Activated T-cell treated with anti-CD3 and anti-CD28 coated beads, Interleukin-2, amount 50 U/mL, for 72 hours (primary cell): ENCODE measurements at places on chromosomes 4 and X.

DNA sequence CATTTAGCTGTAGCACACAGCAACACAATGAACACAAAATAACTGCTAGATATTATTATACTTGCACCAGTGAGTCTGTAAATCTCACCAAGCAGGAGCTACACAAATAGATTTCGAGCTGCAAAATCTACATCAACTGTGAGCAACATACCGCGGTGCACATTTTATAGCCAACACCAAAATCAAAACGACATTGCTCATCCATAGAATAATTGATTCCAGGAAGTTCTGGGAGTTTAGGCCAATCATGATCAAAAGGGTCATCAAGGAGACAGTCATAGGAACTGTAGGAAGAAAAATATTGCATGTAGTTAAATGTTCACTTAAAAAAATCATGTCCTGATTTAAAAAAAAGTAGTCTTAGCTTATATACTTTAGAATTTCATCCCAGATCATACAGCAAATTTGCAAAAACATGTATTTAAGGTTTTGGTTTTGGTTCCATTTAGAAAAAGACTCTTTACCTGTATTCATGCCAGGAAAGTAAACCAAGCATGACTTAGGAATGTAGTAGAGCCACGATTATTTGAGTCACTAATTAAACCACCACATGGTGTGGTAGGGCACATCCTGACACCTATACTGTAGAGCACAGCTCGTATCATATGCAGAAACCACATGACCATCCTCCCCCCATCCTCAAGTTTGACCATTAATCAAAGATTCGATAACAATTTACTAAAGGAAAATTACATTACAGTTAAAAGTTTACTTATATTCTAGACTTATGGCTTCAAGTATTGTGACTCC lies 250.4 kb downstream of the ADAMTS3 start:
- DNase-seq = no peak

DNA sequence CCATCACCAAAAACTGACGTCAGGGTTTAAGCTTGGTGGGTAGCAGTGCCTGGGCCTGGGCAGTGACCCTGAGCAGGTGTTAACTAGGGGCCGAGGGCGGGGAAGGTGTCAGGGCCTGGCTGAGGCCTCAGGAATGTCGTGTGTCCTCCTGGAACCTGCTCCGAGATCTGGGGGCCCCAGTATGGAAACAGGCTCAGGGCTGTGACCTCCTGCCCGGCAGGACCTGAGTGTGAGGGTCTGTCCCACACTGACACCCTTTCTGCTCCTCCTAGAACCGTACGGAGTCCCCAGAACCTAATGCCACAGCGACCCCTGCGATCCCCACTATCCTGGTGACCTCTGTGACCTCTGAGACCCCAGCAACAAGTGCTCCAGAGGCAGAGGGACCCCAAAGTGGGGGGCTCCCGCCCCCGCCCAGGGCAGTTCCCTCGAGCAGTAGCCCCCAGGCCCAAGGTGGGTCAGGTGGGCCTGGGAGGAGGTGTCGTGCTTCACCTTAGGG lies 741 bp downstream of the HGFAC start:
- DNase-seq = no peak

- DNase-seq = no peak
Measured at GRCh38 chr4:152894673-152895072, 41.5 kb upstream of the FHDC1 start.

DNA sequence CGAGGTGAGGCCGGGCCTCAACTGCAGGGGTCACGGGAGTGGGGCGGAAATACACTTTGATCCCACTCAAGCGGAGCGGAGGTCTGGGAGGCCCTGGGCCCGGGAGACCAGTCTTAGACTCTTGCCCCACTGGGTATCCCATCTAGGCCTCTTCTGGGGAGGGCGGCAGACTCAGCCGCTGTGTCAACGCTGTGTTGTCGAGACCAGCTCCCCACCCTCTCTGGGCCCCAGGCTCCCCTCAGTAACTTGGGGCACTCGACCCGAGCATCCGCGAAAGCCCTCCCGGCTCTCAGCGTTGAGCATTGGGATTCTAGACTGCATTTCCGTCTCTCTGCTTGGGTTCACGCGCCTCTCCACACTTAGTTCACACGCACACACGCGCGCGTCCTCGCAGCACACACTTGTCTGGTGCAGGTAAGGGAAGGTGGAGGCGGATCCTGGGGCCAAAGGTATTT lies 1.7 kb downstream of the NKX3-2 start:
- no peak for DNase-seq

DNA sequence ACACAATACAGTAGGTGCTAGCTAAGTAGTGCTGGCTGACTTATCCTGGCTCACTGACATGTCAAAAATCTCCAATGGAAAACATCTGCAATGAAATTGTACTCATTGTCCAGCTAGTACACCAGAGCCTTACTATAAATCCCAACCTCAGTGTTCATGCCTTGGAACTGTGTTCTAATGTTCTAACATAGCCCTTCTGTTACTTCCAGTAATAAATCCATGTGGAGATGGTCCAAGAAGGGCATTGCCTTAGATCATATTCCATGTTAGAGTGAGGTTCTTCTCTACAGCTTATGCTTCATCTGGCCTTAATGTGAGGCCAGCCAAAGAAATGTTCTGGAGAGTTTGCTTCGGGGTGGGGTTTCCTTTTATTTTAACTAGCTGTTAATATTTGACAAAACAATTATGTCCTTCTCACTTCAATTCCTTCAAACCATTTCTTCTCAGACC lies 25.1 kb downstream of the ENOX2 start:
- no peak for DNase-seq

- DNase-seq = no peak
Measured at GRCh38 chrX:63889001-63889400, 104.0 kb upstream of the ARHGEF9 start.

- DNase-seq = no peak
Measured at GRCh38 chrX:78958419-78959116, 13.4 kb downstream of the P2RY10 start.

DNA sequence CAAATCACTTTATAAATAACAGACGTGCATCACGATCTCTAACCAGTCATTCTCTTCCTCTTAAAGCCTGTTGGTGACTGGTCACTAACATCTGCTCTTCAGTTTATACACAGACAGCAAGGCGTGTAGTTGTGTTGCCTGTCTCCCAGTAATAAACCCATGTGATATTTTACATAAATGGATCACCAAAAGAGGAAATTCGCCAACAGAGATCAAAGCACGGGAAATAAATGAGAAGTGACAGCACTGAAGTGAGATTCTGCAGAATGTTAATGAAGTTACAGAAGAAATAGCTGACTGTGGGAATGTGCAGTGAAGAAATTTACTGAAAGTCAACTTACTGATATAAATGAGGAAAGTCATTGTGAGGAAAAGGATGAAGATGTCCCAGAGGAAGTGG lies 47.0 kb downstream of the AFF1 start:
- no peak for DNase-seq

DNA sequence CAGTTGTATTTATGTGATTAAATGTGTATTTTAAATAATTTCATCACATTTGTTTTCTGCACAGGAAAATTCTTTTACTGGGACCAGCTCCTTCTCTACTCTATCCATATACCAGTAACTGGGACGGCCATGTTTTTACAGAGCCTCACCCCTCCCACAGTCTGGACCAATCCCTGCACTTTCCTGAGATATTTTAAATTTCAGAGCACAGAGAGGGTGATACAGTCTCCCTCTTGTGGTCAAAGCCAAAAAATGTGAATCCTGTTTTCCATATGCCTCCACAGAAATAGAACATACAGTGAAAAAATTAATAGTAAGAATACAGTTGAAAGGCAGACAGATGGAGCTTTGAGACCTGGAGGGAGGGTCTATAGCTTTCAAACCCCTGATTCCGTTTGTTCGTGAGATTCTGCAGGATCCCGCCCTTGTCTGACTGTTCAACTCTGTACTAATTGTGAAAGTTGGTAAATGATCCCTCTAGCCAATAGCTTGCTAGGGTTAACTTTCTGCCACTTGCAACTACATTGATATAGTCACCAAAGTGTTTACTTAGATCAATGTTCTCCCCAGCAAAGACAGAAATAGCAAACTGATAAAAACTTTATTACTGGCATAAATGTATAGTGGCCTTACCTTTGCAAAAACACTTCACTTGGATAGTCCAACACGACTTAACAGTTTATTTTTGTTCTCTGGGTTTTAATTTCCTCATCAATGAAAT lies 172.2 kb downstream of the PPARGC1A start:
- no peak for DNase-seq

- no peak for DNase-seq
Measured at GRCh38 chrX:119041175-119041574, 31.6 kb upstream of the CT47C1 start.

DNA sequence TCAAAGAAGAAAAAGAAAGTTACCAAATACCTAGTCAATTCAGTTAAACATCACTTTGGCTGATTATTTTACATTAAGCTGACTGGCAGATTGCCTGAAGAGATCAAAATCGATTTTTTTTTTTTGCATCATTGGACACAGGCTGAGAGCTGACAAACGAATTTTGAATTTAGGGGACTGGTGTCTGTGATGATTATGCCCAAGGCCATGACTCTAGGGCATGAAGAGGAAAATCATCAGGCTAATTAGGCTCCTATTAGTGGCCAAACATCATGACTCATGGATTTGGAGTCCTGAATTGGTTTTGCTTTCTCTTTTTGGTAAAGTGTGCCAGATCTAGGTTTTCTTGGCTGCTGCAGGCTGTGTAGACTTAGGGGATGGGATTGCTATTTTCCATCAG lies 829.3 kb upstream of the LCORL start:
- DNase-seq = no peak

GRCh38 chrX:108304210-108304609 lies 134.0 kb downstream of the COL4A6 start:
- no peak for DNase-seq

GRCh38 chrX:124211312-124211942 lies 121.0 kb upstream of the TEX13D start:
- peak; percentile 22 for DNase-seq

DNA sequence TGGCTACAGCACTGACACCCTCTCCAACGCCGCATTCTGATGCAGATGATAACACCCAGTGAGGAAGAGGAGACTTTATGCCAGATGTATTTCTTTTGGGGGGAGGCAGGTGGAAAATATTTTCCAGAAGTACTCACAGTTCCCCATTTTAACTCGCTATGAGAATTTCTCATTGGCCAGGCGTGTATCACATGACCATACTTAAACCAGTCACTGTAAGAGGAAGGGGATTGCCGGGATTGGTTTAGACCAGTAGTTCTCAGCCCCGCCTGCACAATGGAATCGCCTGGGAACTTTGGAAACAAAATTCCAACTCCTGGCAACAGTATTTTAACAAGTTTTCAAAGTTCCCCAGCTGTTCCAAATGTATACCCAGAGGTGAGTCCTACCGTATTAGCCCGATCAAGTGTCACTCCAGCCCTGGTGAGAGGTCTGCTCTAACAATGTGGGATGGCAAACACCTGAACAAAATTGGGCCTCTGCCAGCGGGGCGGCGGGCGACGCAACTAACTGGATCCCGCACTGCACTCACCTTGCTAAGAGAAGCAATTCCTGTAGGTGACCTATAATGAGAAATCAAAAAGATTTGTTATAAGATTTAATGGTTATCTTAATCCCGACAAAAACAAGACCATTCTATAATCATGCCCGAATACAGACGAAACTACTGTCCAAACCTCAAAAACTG lies 2.9 kb upstream of the MSL3 start:
- DNase-seq = no peak

GRCh38 chr4:118865091-118865708 lies 23.5 kb upstream of the SYNPO2 start:
- no peak for DNase-seq

DNA sequence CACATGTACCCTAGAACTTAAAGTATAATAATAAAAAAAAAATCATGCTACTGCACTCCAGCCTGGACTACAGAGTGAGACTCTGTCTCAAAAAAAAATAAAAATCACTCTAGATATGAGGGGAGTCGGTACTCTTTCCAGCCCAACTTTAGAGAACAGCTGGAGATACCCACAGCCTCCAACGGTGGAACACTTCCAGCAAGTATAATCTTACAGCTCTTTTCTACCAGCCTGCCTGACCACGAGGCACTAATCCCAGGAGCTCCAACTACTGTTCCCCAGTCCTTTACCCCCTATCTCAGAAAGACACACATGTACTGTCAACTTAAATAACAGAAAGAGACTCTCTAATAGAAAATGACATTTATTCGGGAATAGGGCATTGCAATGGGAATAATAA lies 46.8 kb downstream of the STEEP1 start:
- no peak for DNase-seq

GRCh38 chr4:47974566-47974965 lies 41.9 kb downstream of the CNGA1 start:
- no peak for DNase-seq

DNA sequence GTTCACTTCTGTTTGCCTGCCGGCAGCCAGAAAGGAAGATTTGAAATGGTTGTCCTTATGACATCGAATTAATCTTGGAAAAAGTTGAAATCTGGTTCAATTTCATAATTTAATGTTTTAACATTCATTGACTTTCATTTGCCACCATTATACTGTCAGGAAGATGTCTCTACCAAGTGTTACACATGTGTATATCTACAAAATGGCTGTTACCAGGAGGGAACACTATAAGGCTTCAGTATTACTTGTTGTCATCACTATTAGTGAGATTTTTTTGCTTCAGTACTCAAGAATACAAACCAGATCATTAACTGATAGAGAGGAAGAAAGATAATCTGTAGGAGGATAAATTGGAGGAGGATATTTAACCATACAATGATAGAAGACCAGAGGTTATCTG lies 71.2 kb downstream of the TSPAN7 start:
- no peak for DNase-seq

DNA sequence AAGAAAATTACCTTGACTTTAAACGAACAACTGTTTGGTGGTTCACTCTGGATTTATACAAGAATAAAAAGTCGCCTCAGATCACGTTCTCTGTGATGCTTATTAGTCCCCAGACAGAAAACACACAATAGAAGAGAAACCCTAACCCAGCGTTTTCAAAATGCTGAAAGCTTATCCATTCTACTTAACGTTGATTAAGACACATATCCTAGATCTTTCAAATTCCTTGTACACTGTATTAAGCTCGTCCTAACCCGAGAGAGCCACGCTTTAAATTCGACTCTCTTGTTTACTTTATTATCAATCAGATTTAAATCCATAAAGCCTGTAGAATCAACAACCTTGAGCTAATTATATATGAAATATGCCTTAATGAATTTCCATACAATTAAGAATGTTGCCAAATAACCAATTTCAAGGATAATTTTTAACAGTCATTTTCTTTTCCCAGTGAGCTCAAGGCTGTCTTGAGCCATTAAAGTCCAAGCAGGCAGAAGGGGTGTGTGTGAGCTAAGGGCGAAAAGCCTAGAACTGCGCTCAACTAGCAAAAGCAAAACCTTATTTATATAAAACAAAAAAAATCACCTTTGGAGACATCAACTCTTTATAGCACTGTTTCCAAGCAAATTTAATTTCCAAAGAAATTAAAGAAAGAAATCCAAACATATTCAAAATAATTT lies 981 bp upstream of the PITX2 start:
- DNase-seq = no peak
